ENCODE measurements at places on chromosomes 2 and 18.

DNA sequence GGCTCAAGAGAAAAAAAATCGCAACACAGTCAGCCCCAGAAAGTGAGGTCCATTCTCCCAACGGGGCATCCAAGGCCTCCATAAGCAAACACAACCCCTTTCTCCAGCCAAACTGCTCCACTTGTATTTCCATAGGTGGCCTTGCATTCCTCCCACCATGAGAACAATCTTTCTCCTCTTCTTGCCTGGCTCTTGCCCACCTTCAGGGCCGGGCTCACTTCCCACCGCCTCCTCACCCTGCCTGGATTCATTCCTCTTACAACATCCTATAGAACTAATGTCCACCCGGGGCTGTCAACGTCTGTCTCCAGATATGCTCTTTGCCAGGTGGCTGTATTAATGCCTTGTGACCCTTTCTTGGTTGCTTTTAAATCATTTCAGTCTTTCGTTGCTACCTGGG is 124.5 kb downstream of the SMAD7 start:
- DNase-seq: no peak

DNA sequence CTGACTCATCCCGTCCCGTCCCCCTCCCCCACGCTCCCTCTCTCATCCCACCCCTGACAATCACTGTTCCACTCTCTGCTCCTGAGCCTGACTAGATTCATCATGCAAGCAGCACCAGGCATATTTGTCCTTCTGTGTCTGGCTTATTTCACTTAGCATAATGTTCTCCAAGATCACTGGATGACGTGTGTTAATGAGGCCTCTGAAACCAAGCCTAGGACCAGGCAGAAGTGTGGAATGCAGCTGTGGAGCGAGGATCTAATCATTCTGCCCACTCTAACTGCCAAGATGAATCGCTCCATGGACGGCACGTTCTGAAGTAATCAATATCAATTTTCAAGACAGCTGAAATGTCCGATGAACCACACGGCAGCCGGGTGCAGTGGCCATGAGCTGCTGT is 122.4 kb upstream of the ZNF236 start:
- no peak for DNase-seq

GRCh38 chr18:57555134-57555533 is 31.4 kb downstream of the FECH start:
- no peak for DNase-seq

DNA sequence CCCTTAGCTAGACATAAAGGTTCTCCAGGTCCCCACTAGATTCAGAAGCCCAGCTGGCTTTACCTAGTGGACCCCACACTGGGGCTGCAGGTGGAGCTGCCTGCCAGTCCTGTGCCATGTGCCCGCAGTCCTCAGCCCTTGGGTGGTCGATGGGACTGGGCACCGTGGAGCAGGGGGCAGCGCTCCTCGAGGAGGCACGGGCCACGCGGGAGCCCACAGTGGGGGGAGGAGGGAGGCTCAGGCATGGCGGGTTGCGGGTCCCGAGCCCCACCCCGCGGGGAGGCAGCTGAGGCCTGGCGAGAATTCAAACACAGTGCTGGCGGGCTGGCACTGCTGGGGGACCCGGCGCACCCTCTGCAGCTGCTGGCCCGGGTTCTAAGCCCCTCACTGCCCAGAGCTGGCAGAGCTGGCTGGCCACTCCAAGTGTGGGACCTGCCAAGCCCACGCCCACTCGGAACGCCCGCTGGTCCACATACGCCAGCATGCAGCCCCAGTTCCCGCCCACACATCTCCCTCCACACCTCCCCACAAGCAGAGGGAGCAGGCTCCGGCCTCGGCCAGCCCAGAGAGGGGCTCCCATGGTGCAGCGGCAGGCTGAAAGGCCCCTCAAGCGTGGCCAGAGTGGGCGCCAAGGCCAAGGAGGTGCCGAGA is 119.7 kb upstream of the NRXN1 start:
- DNase-seq: no peak

DNA sequence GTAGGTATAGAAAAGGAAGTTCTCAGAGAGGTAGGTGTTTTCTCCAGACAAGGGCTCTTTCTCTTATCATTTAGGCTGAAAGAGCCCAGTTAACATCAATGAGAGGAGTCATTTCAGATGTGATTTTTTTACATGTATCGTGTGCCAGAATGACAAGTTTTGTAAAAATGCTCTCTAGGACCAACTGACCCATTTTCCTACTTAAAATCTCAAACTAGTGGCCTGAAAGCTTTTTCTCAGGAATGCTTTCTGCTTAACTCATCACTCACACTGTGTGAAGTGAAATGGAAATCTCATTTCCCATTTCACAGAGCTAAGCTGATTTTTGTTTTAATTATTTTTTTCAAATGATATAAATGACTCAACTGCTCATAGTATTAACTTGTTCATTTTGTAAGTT is 128.7 kb upstream of the CYP26B1 start:
- DNase-seq: no peak

DNA sequence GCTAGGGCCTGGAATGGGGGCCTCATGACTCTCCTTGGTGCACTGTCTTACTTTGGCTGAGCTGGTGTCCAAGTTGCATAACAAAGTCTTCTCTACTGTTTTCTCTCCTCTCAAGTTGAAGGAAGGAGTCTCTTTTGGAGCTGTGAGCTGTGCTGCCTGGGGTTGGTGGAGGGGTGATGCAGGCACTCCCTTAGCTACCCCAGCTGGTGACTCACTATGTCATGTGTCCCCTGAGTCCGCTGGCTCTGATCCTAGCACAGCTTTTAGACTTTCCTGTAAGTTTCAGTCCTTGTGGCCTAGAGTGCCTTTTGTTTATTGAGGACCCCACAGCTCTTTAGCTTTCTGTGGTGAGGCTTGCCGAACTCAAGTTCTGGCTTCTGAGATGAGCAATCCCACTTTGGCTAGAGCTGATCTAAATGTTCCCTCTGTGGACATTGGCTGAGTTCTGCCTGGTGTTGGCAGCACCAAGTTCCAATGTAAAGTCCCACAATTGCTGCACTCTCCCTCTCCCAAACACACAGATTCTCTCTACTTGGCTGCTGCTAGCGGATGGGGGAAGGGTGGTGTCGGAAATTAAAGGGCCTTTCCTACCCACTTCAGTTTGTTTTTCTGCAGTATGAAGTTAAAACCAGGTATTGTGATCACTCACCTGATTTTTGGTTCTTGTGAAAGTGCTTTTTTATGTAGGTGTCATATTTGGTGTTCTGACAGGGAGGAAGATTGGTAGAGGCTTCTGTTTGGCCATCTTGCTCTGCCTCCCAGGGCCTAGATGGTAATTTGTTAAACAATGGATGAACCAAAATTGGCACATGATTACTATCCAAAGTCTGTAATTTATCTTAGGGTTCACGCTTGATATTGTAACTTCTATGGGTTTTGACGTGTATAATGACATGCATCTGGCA is 83.2 kb downstream of the COMMD1 start:
- no peak for DNase-seq

DNA sequence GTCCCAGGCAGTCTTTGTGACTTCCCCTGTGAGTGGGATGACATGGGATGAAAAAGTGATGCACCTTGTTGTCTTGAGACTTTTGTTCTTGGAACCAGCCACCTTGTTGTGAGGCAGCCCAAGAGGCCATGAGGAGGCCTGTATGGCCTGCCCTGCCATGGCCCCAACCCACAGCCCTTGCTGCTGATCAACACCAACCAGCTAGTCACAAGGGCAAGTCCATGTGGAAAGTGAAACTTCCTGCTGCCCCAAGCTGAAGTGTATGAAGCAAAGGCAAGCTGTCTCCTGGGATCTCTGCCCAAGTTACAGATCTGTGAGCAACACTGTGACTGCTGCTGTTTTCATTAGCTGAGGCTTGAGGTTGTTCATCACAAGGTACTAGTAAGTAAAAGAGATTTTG is 21.6 kb downstream of the TMEM18 start:
- no peak for DNase-seq

GRCh38 chr2:12116228-12116750 is 369.9 kb downstream of the LPIN1 start:
- no peak for DNase-seq

DNA sequence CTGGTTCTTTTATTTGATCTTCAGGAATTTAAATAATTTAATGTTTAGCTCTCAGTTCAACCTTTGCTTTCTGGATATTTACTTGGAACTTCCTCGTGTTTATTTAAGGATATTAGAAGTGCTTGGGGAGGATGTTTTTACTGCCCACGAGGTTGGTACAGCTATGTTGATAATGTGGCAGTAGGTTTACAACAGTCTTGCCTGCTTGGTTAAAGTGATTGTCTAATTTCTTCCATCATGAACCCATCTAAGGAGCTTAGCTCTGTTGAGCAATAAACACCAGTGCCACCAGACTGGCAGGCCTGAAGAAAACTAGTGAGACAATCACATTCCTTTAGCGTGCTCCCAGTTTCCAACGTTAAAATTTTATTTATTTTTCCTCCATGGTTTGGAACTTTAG is 94.5 kb downstream of the ICOS start:
- DNase-seq: no peak

GRCh38 chr2:108414945-108415344 is 34.1 kb upstream of the GCC2 start:
- DNase-seq: no peak

DNA sequence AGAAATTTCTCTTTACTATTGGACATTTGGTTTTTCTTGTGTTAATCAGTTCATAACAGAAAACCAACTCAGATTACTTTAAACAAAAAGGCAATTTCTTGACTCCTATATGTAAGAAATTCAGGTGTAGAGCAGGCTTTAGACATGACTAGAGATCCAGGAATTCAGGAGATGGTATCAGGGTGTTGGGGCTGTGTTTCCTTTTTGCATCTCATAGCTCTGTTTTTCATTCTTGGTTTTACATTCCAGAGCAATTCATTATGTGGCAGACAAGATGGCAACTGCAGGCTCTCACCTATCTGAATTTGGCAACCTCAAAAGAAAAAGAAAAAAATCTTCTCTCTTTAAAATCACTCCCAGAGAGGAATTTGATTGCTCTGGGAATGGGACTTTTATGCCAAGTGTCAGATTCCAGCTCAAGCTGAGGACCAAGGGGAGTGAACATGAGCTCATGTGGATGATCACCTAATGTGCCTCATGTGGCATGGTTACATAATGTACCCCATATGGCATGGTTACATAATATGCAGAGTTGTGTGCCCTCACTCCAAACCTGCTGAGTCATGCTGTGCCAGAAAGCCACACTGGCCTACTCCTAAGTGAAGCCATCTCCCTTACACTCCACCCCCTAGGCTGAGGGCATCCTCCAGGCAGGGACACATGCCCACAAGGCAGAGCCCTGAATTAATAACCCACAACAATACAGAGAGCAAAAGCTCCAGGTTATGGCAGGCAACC is 282.7 kb downstream of the MBD2 start:
- no peak for DNase-seq

GRCh38 chr18:78510636-78511035 is 469.0 kb upstream of the SALL3 start:
- no peak for DNase-seq

DNA sequence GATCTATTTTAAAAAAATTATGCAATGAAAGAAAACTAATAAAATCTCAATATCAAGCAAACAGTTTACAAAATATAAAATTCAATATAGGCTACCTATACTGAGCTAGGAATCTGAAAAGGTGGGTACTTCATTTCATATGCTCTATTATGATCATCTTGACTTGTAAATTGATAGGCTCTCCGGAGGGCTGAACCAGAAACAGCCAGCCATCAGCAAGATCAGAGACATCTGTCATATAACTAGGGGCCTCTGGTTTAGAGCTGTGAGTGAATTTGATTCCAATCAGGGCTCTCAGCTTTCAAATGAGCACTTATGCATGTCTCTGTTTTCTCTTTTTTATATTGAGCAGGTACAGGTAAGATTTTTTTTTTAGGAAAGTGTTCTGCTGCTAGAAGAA is 114.2 kb downstream of the SPHKAP start:
- no peak for DNase-seq

DNA sequence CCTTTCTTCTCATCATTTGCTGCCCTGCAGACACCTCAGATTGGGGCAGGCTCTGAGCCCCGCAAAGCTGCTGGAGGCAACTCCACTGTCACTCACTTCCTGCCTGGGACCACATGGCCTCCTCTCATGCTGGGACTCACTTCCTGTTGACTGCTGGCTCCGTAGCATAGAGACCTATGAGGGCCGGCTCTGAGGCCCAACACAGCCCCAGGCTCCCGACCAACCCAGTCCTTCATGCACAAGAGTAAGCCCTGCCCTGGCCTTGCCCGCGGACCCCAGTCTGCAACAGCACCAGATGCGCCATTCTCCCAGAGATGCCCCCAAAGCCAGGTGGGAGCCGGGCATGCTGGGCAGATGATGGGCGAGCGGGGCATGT is 55.7 kb downstream of the DNMT3A start:
- no peak for DNase-seq

DNA sequence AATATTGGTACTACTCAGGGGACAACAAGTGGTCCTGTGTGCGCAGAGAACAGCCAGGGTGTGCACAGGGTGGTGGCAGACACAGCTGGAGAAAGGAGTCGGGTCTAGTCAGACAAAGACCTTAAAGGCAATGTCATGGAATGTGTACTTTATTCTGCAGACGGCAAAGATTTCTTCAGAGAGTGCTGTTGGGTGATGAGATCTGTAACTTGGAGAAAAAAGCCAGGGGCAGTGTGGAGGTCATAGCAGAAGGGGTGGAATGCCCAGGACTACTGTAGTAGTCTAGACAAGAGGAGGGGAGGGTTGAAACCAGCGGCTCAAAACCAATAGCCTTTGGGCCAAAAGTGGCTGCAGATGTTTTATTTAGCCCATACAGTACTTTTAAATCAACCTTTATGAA is 121.3 kb upstream of the ZFP36L2 start:
- no peak for DNase-seq

- no peak for DNase-seq
These were observed 46.6 kb downstream of the CDH20 start for GRCh38 chr18:61379827-61380226.

GRCh38 chr2:39381653-39382052 is 55.4 kb downstream of the MAP4K3 start:
- no peak for DNase-seq

GRCh38 chr18:22551536-22552151 is 133.9 kb upstream of the CTAGE1 start:
- no peak for DNase-seq

- DNase-seq: no peak
These were observed 79.0 kb downstream of the PTGR3 start for GRCh38 chr18:75129717-75130477.

- DNase-seq: peak; percentile 26
These were observed 1.7 kb upstream of the PMAIP1 start for GRCh38 chr18:59898093-59898492.

- DNase-seq: no peak
These were observed 269.4 kb upstream of the TCF4 start for GRCh38 chr18:55857409-55857808.

GRCh38 chr2:11556101-11556806 is 22.4 kb downstream of the GREB1 start:
- DNase-seq: no peak

- DNase-seq: peak; percentile 24
These were observed 68.1 kb downstream of the LAMA3 start for GRCh38 chr18:23757437-23757733.

DNA sequence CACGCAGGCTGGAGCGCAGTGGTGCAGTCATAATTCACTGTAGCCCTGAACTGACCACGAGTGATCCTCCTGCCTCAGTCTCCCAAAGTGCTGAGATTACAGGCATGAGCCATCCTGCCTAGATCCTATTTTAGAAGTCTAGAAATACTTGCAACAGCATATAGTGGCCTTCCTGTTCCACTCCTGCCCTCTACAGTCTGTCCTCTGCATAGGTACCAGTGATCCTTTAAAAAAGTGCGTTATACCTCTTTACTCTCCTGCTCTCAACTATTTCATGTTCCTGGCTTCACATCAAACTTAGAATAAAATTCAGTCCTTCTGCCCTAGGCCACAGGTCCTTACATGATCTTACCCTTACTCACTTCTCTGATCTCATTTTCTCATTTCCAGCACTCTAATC is 6.0 kb downstream of the COMMD1 start:
- DNase-seq: no peak
